Stimulated activated CD8-positive, alpha-beta memory T cell treated with anti-CD3 and anti-CD28 coated beads, Interleukin-15, amount 100 ng/mL, for 4 hours (primary cell): ENCODE measurements at places on chromosomes 7 and 10.

GRCh38 chr10:75772153-75772887 lies 340.9 kb downstream of the LRMDA start:
- DNase-seq = no peak

DNA sequence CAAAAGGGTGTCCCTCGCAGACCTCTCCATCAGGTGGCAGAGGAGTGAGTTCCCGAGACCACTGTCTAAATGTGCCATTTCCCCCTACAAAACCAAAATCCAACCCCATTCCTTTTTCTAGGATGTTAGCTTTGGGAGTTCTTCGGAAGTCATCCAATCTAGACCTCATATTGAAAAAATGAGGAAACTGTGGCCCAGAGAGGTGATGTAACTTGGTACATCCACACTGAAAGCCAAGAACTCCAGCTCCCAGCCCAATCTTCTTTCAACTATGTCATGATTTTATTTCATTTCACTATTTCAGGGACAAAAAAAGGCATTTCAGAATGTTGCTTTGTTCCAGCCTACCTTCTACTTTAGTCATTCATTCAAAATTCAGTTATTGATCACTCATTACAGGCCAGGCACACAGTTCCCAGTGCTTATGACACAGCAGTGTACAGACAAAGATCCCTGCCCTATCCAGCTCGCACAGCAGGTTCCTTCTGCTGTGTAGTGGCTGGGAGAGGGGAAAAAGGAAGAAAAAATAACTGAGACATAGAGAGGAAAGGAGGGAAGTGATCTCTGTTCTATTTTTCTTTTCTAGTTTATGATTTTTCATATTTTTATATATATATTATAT lies 35.8 kb downstream of the SCRN1 start:
- no peak for DNase-seq

DNA sequence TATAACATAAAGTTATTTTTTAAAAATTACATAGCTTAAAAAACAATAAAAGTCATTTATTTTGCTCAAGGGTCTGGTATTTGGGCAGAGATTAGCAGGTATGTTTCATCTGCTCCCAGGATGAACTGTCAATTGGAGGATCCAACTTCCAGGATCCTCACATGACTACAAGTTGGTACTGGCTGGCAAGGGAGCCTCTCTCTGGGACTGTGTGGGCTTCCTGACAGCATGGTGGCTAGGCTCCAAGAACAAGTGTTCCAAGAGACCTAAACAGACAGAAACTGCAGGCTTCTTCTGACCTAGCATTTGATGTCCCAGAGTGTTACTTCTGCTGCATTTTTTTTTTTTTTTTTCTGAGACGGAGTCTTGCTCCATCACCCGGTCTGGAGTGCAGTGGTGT lies 107.2 kb downstream of the AVL9 start:
- DNase-seq = no peak

GRCh38 chr10:121788115-121788514 lies 139.7 kb downstream of the ATE1 start:
- no peak for DNase-seq

GRCh38 chr10:4440260-4440659 lies 385.7 kb upstream of the AKR1E2 start:
- DNase-seq = no peak

GRCh38 chr10:72328829-72329204 lies 25.9 kb downstream of the DNAJB12 start:
- DNase-seq = no peak

DNA sequence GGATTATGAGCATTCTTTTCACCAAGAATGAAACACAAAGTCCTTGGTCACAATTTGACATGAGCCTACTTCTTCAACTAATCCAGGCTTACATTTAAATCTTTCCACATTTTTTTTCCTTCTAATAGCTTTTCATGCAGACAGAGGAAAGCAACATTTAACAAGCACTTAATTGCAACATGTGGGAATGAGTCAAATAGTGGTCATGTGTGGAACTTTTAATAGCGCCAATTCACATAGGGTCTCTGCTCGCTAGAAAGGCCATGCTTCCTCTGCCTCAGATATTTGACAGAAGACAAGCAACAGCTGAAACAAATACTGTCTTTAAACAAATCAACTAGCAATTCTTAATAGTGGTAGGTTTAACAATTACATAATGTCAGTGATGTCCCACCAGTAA lies 285.9 kb upstream of the ETV1 start:
- no peak for DNase-seq

DNA sequence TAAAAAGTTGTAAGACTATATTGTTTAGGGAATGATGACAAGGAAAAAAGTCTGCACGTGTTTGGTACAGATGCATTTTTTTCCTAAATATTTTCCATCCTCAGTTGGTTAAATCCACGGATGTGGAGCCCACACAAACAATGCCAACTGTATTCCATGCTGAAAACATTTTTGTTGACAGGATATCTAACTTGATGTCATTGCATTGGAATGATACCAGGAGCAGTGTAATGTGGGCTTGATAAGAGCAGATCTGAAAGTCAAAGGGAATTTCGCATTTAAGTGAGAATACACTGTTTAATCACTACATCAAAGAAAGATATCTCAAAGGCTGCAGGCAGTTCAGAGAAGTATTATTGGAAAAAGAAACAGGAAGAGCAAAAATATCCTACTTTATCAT lies 49.5 kb upstream of the TMEM140 start:
- DNase-seq = no peak

DNA sequence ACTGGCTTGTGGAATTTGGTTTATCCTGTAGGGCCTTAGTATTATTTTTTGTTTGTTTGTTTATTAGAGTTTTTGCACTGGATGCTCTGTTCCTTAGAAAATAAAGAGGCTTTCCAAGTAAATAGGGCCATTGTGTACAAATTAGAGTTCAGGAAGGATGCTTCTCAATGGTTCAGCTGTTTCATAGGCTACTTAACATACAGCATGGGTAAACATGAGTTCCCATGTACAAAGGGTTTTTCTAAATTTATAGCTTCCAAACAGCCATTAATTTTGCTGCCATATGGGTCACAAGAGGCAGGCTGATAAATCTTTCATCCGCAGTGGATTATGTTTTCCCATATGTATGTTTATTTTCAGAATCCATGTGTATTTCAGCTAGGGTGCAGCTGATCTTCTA lies 121.6 kb upstream of the WDR11 start:
- DNase-seq = no peak

GRCh38 chr10:554182-554848 lies 135.2 kb downstream of the DIP2C start:
- DNase-seq = no peak

- no peak for DNase-seq
Measured at GRCh38 chr10:25820472-25820871, 113.6 kb upstream of the MYO3A start.

- DNase-seq = peak; percentile 22
Measured at GRCh38 chr7:141585592-141586510, 34.6 kb downstream of the AGK start.

GRCh38 chr10:30813872-30814481 lies 184.4 kb upstream of the LYZL2 start:
- no peak for DNase-seq

GRCh38 chr7:49023345-49024328 lies 99.3 kb downstream of the CDC14C start:
- DNase-seq = no peak

GRCh38 chr10:89371079-89371478 lies 6.8 kb upstream of the IFIT1B start:
- DNase-seq = no peak

DNA sequence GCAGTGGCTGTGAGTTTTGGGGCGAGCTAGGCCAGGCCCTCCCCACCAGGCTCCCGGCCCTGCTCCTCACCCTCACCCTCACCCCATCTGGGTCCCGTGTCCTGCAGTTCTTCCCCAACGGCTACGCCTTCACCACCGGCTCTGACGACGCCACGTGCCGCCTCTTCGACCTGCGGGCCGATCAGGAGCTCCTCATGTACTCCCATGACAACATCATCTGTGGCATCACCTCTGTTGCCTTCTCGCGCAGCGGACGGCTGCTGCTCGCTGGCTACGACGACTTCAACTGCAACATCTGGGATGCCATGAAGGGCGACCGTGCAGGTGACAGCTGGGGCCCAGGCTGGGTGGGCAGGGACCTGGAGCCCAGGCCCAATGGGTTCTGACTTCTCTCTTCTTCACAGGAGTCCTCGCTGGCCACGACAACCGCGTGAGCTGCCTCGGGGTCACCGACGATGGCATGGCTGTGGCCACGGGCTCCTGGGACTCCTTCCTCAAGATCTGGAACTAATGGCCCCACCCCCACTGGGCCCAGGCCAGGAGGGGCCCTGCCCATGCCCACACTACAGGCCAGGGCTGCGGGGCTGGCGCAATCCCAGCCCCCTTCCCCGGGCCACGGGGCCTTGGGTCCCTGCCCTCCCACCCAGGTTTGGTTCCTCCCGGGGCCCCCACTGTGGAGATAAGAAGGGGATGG lies 4.9 kb downstream of the GNB2 start:
- DNase-seq = no peak

DNA sequence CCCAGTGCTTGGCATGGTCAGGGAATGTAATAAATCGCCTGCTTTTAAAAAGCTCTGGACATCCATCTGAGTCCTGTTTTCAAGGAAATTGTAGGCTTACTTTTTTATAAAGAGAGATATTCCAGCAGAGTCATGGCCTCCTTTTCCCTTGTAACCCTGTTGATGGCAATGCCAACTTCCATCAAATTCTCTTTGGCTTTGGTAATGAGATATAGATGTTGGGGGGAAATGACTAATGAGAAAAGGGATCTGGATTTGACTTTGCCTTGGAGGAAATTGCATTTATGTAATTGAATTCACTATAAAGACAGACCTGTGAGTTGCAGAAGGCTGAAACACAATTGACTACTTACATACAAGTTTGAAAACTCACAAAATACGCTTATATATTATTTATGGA lies 347.5 kb downstream of the GPR158 start:
- DNase-seq = no peak

GRCh38 chr7:158812684-158813083 lies 16.6 kb downstream of the ESYT2 start:
- DNase-seq = no peak

DNA sequence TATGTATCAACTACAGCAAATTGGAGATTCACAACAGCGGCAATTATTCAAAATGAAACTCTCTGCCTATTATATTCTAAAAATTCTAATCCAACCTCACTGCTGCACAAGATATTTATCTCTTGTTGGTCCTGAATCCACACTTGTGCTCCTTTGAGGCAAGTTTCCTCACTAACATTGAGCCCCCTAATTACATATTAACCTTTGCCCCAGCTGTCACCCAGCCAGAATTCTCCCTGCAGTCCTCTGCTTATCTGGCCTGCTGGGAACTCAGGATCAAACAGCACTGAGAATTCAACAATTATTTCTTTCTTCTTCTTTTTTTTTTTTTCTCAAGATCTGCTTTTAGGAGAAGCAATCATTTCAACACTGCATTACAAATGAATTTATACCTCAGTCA lies 21.5 kb upstream of the PLAC9 start:
- no peak for DNase-seq

DNA sequence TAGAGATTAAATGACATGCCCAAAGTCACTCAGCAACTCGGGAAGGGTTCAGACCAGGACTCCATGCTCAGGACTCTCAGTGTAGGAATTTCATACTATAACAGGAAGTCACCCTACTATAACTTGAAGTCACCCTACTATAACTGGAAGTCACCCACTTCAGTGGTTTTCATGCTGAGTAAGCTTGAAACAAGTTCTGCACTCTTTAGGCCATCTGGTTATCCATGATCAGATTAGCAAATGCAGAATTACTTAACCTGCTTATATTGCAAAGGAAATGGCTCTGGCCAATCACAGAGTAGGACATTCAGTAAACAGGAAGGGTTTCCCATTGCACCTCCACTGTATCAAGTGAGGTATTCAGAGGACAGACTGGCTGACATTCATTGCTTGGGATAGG lies 1240.4 kb downstream of the GATA3 start:
- DNase-seq = no peak

GRCh38 chr10:101687071-101687658 lies 7.8 kb downstream of the FBXW4 start:
- no peak for DNase-seq

DNA sequence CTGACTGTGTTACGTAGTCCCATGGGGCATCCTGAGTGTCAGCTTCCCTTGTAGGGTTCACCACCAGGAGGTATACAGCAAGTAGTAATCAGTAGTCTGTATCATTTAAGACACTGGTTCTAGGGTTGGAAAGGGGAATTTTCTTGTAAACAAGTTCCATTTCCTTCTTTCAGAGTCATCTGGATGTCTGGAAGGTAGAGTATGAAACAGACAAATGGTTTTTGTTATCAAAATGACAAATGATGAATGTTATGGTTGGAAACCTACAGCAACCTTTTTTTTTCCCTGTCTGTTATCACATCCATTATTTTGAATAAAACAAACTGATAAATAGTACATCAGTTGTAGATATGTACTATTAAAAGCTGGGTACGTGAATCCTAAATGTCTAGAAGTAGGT lies 19.1 kb downstream of the SEMA3A start:
- no peak for DNase-seq

- DNase-seq = no peak
Measured at GRCh38 chr10:14466257-14466656, 135.5 kb upstream of the FRMD4A start.

DNA sequence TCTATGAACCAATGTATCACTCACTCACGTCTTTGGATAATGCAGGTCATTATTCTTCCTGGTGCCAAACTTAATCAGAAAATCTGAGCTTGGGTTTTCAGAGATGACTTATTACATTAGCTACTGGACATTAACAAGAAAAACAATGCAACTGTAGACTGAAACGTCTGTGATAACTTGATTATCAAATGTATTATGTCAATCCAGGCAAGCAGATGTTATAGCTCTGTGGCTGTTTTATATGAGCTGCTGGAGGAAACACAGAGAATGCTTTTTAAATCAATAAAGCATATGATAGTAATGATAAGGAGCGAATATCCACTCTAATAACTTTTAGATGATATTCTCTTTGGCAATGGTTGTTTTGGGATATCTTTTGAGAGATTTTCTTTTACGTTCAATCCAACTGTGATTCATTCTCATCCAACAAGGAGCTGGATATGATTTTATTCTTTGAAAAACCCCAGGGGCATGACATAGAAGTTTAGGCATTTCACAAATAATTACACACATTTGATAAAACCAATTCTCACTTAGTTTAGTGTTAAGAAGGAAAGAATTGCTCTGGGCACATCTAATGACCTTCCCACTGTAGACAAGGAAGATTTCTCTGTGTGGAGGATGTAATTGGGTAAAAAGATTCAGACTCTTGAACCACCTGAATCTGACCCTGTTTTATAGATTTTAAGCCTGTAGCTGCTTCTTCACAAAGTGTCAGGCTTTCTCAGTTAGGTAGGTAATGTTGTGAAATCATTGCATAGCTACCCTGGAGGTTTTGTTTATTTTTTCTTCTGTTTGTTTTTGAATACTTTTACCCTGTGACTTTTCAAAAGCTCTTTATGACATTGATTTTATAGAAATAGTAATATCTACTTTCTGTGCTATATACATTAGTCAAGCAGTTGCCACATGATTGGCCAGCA lies 1124.7 kb downstream of the DNAJB9 start:
- DNase-seq = no peak

- DNase-seq = no peak
Measured at GRCh38 chr7:1026721-1027161, 17.6 kb upstream of the GPR146 start.

DNA sequence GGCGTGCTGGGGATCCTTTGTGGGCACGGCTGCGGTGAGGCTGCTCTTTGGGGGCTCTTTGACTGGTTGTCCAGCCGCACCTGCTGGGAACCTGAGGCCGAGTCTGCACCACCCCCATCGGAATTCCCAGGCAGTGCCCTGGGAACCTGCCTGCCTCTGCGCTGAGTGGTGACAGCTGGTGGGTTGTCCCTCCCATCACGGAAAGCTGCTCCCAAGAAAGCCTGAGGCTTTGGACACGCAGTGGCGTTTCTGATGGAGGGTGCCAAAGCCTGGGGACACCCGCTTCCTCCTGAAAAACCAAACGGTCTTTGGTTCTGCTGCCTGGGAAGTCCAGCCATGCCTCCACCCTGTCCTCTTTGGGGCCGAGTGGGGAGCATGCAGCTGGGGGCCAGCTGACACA lies 21.4 kb upstream of the SHH start:
- no peak for DNase-seq
